ENCODE measurements at places on chromosomes 2 and 18.

DNA sequence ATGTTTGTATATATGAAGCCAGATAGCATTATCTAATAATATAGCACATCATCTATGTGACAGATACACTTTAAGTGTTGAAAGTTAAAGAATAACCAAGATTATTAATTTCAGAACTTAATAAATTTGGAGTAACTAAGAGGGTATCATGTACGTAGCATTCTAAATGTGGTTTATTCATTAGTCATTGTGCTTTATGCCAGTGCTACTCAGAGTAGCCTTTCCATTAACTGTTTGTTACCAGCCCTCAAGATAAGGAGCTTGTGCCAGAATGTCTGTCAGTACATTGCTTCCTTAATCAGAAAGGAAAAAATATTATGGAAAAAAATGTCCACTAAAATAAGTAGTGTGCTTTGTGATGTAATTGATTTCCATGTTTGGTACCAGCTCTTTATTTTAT is 94.9 kb upstream of the TWSG1 start:
- no peak for DNase-seq

GRCh38 chr18:49968644-49969309 is 155.4 kb upstream of the ACAA2 start:
- no peak for DNase-seq

DNA sequence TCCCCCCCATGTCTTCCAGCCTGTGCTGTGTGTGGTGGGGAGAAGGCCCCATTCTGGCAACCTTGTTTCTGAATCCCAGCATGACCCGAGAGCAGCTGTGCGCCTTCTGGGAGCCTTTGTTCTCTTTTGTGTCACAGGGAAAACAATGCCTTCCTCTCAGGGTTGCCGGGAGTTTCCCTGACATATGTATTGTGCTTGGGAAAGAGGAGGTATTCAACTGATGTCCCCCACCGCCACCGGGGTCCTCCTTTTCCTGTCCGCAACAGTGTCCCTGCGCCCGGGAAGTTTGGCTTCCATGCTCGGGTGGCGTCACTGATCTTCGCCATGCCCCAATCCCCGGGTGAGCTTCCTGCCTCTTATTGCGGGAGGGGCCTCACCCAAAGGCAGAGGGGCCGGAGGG is 77.5 kb upstream of the ASB18 start:
- DNase-seq = no peak

- no peak for DNase-seq
These were observed 603.4 kb downstream of the DSC3 start for GRCh38 chr18:30439174-30439573.

- no peak for DNase-seq
These were observed 118.4 kb upstream of the PPP1CB start for GRCh38 chr2:28633204-28633603.

DNA sequence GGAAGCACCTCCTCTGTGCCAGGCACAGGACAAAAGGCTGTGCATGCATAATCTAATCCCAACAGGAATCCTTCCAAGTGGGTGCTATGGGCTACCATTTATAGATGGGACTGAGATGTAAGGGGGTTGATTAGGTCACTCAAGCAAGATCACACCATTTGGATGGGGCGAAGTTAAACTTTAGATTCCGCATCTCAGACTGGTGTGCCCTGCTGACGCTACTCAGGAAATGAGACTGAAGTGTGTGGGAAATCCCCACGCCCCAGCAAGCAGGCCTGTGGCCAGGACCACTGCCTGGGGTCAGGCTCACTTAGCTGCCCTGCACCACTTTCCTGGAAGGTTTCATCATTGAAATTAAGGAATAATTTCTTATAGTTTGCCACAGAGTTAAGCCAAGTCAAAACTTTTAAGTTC is 70.5 kb upstream of the PPP1CB start:
- no peak for DNase-seq

- DNase-seq = no peak
These were observed 36.9 kb downstream of the REEP1 start for GRCh38 chr2:86300496-86300895.

DNA sequence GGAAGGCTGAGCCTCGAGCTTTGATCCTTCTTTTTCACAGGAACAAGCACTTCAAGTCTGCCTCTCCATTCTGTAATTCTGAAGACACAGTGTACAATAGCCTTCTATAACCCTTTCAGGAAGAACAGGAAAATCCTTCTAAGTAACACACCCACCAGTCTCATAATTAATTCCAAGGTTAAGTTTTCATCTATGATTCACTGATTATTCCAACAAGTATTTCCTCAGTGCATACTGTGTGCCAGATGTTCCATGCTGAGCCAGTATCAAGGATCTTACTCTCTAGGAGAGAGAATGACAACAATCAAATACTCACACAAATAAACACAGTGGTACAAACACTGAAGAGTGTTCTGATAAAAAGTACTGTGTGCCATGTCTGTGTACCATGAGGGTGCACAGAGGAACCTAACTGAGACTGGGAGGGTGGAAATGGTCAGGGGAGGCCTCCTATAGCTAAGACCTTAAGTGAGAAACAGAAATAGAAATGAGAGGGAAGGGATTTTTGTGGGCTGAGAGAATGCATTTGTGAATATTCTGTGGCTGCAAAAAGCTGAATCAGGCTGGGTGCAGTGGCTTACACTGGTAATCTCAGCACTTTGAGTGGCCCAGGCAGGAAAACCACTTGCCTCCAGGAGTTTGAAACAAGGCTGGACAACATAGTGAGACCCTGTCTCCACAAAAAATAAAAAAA is 7.3 kb upstream of the MTLN start:
- DNase-seq = peak; percentile 68

Measured in foreskin fibroblast (primary cell).